Right lung (tissue), 10 donors: ENCODE measurements at places on chromosomes 11 and 22.

DNA sequence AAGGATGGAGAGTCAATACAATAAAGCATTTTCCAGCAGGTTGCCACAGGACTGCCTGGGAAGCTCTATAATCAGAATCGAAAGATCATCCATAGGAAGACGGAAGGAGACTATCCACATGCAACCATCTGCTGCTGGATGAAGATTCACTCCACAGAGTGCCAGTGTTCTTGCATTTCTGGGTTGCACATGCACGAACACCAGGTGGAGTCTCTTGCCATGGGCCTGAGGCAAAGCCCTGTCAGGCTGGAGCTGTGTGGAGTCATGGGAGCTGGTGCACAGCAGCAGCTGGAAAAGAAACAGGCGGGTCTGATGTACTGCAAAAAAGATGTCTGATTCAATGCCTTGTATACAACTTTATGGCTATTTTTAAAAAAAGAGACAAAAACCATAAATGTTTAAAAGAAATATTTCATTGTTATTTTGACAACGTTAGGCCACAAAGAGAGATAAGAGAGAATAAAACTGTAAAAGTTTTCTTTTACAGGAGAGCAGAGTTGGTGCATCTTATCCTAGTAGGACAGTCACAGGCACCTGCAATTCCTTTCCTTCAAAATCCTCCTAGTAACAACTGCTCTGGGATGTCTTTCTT, 12.9 kb upstream of the FAT3 start:
- no peak for DNase-seq

DNA sequence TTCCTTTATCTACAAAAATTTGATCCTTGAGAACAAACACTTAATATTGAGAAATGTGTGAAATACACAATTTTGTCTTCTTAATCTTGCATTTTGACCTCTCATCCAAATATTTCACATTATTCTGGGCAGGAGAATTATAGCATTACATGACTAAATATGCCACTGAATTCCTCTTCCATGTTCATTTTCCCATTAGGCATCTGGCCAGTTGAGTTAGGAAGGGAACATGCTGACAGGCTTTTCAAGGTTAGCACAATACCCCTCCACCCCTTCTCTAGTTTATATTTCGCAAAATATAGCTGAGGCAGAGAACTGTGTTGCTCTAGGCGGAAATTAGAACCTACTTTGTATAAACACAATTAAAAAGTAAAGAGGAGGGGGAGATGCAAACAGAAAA, 271.7 kb upstream of the ZC3H12C start:
- no peak for DNase-seq

GRCh38 chr11:73200256-73200655, 17.8 kb upstream of the P2RY2 start:
- no peak for DNase-seq

GRCh38 chr22:47213571-47214230, 451.3 kb downstream of the TBC1D22A start:
- no peak for DNase-seq

DNA sequence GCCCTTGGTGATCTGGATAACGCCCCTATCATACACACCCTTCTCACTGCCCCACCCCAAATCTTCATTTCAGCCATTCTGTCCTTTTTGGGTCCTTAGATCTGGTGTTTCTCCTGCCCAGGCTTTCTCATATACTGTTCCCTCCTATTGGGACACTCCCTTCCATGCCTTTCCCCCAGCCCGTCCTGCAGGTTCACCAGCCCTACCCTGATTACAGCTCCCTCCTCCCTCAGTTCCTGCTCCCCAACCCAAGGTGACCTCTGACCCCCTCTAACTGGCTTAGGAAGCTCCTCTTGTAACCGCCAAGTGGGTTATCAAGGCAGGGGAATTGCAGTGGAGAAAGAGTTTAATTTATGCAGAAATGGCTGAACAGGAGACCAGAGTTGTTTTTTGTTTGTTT, 13.0 kb downstream of the MTFP1 start:
- no peak for DNase-seq

GRCh38 chr11:117525866-117526542, 198.3 kb downstream of the CEP164 start:
- no peak for DNase-seq

DNA sequence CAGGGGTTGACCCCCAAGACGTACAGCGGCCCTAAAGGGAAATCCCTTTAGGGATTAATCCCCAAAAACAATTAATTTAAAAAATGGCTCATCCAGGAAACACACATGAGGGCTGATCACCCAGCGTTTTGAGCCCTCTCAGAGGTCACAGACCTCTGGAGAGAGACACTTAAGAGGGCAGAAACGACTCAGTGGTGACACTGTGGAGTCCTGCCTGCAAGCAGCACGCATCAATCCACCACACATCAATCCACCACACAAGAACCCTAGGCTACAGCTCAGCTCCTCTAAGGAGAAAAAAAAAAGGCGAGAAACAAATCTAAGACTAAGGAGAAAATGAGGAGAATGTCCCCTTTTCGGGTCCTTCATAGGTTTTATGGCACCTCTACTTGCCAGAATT, 12.5 kb upstream of the SELENOH start:
- no peak for DNase-seq

DNA sequence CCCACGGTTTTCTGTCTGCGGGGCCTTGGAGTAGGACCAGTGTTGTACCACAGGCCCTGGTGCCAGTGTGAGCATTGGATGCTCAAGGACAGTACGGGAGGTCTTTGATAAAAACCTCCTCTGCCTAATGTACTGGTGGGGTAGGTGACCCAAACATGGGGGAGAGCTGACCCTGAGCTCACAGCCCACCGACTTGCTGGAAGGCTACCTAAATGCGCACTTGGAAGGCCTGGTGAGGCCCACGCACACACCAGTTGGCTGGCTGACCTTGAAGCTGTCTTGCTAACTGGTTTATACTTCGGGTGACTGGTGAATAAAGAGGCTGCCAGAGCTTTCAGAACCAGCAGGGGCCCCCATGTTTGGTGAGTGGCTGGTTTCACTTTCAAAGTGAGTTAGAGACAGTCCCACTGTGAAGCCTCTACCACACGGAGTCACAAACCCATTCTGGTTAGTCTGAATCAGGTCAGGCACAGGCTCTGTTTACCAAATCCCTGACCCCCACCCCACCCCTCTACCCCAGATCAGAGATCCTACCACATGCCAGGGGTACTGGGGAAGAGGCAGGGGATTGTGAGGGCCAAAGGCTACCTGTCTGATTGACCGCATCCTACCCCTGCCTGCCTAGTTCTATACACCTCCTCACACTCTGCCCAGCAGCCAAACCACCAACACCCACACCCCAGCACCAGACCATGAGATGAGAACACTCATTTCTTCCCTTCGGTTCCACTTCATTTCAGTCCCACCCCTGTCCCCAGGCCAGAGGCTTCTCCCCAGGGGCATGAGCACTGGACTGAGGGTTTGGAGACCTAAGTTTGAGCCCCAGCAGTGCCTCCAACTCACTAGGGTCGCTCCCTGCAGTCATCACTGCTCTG, 12.7 kb upstream of the IL2RB start:
- no peak for DNase-seq

GRCh38 chr22:47337161-47337621, 574.7 kb downstream of the TBC1D22A start:
- DNase-seq: peak; percentile 11

DNA sequence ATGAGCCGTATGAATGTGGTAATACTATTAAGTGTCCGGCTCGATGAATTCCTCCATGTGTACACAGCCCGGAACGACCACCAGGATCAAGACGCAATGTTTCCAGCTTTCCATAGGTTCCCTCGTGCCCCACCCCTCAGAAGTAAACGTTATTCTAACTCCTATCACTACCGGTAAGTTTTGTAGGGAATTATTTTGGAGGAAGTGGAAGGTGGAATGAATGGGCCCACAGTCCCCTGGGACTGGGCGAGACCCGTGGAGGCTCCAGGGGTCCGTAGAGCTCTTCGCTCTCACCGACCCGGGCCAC, 720 bp upstream of the FAR1 start:
- DNase-seq: no peak

- no peak for DNase-seq
Observed at GRCh38 chr22:49717322-49717919, 110.3 kb downstream of the BRD1 start.

- no peak for DNase-seq
Observed at GRCh38 chr11:6307876-6308275, 12.4 kb downstream of the CAVIN3 start.

DNA sequence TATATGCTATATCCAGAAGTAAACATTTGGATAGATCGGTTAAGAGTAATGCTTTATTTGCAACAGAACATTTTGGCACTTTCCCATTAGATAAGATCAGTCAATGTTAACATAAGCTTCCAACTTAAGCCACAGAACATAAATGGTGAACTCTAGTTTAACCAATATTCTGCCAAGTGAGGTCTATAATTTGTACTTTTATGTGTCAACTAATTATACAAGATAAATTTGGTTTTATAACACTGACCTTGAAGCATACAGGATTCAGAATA, 23.5 kb upstream of the BLID start:
- no peak for DNase-seq

- no peak for DNase-seq
Observed at GRCh38 chr11:2587976-2588748, 111.6 kb downstream of the KCNQ1OT1 start.

GRCh38 chr11:69667619-69668604, 7.2 kb downstream of the LTO1 start:
- no peak for DNase-seq

DNA sequence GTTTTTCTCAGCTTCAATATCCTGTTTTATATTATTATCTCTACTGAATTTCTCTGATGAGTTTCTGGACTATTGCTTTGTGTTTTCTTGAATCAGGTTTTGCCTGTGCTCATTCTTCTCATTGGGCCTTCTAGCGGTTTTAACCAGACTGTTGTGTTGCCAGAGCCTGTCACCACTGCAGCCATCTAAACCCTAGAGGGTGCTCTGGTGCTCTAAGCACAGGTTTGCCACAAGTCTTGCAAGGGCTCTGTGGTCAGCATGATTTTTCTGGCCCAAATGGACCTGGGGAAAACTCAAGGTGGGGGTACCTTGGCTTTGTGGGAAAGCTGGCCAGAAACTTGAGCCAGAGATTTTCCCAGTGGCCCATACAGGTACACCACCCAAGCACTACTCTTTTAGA, 52.4 kb upstream of the TYR start:
- DNase-seq: no peak

DNA sequence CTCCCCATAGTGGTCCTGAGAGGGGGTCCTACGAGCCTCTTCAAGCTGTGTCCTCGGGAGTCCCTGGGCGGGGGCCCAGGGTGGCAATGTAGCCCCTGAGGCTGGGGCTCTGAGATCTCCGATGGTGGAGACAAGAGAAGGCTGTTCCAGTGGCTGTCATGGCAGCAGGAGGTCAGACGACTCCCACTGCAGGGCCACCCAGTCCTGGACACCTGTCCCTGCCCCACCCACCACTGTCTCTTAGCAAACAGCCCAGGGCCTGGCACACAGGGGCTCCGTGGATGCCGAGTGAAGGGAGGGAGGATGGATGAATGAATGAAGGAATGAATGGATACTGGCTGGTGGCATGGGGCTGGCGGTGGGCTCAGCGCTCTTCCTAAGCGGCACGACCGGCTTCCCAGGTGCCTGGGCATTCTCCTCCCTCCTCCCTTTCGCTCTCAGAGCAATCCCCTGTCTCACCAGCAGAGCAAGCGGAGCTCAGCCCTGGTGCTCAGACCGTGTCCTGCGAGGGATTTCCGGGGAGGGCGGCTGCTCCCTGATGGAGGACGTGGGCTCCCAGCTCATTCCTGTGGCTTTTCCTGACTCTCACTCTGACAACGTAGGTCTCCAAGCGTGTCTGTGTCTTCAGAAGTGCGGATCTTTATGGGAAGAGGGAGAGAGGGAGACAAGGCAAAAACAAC, 1272.6 kb downstream of the BRD1 start:
- DNase-seq: no peak

DNA sequence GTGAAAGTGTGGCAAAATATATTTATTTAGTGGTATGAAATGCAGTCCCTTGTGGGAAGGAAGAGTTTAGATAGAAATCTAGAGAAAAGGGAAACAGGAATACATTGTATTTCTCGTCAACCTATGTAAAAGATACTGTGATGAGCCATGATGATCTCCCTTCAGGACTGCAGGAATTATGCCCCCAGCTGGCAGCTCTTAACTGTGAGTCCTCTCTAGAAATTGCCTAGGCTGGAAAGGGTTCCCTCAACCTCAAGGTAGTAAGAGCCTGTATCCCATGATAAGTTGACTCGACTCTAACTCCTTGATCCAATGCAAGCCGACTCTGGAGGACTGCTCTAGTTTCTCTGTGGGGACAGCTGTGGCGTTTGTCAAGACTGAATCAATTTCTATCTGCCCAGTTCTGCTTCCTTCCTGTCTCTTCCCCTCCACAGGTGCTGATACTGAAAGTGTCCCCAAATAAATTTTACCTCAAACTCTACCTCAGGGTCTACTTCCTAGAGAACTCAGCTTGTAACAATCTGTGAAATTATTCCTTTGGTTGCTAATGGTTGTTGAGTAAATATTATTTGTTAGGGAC, 897.3 kb downstream of the METTL15 start:
- DNase-seq: no peak

DNA sequence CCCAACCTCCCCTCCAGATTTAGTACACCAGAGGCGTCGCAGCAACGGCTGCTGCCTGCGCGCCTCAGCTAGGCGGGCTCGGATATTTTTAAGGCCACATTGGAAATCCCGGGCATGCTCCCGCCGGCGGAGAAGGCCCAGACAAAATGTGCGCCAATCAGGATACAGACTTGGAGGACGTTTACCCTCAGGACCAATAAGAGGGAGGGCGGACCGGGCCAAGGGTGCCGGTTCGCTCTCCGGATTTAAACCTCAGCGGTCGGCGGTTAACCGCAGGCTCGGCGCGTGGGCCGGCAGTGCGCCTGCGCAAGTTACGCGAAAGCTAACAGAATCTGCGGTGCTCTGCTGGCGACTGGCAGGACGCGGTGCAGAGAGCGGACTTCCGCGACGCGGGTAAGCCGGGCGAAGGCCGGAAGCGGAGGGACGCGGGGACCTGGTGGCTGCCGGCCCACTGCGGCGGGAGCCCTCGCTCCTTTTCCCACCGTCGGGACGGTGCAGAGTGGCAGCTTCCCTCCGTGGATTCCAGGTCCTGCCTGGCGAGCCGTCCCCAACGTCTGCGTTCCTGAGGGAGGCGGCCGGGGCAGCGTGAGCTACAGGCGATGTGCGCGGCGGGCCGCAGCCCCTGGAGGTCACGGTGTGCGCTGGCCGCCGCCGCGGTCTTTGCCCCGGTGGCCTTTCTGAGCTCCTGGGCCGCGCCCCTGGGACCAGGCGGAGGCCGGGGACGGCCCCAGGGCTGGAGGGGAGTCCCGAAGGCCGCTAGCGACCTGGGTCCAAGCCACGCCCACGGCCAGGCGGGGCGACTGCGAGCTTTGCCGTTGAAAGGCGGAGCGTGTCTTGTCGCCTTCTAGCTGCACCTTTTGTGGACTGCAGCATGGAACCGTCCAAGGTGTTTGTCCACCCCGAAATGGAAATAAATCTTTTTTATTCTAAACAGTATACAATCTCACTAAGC, at the start of gene HYLS1:
TSS of gene HYLS1 (plus strand) at position 296 of the 952 bp plus-strand sequence. CDS start 11,701 bp downstream, outside the sequence.
- DNase-seq: peak; percentile 93

DNA sequence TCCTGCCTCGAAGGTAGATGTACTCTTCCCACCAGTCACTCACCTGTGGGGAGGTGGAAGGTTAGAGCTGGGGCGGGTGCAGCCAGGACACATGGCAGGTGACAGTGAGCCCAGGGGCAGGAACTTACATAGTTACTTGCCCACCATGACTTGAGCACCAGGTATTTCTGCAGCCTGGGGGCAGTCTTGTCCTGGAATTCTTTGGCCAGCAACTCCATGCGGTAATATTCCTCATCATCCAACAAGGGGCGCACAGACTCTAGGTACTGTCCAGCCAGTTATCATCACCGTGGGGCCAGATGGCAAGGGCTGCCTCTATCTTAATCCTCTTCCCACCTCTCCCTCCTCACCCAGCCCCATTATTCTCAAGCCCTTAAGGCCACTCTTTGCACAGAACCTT, 2.2 kb downstream of the CPT1B start:
- no peak for DNase-seq
